Activated CD4-positive, alpha-beta T cell treated with anti-CD3 and anti-CD28 coated beads, Interleukin-2, amount 50 U/mL, for 4 hours (primary cell): ENCODE measurements at places on chromosomes 2 and 18.

DNA sequence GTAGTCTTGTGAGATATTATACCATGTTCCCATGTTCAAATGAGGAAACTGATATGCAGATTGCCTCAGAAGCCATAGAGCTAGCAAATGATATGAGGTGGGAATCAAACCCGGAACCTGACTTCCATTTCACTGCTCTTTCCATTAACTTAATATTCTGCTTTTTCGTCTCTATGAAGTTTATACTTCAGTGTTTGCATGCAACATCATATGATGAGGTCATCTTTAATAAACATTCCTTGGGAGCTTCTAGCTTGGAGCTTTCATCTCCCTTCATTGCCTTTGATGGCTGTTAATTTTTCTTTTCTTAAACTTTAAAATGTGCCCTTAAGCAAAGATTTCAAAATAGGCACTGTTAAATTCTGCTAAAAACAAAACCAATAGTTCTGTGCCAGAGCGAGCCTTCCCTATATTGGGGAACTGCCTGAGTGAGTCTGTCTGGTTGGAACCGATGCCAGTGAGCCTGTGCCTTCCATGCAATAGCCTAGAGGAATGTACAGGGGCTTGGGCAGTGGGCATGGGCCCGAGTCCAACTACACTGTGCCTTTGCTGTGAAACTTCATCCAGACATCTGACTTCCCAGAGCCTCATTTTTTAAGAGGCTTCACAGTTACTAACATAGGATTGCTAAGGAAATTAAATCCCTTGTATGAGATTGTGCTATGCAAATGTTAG is 91.1 kb upstream of the TMEM200C start:
- no peak for DNase-seq

- no peak for DNase-seq
Measured at GRCh38 chr2:21772624-21773023, 648.9 kb downstream of the TDRD15 start.

GRCh38 chr2:11932962-11933361 is 186.5 kb downstream of the LPIN1 start:
- no peak for DNase-seq

GRCh38 chr18:62324917-62325805 is at the start of gene TNFRSF11A:
Gene TNFRSF11A, plus strand, starts transcription at chr18:62325310. Its CDS starts 43 bp downstream, at chr18:62325353.
- DNase-seq: peak; percentile 44

DNA sequence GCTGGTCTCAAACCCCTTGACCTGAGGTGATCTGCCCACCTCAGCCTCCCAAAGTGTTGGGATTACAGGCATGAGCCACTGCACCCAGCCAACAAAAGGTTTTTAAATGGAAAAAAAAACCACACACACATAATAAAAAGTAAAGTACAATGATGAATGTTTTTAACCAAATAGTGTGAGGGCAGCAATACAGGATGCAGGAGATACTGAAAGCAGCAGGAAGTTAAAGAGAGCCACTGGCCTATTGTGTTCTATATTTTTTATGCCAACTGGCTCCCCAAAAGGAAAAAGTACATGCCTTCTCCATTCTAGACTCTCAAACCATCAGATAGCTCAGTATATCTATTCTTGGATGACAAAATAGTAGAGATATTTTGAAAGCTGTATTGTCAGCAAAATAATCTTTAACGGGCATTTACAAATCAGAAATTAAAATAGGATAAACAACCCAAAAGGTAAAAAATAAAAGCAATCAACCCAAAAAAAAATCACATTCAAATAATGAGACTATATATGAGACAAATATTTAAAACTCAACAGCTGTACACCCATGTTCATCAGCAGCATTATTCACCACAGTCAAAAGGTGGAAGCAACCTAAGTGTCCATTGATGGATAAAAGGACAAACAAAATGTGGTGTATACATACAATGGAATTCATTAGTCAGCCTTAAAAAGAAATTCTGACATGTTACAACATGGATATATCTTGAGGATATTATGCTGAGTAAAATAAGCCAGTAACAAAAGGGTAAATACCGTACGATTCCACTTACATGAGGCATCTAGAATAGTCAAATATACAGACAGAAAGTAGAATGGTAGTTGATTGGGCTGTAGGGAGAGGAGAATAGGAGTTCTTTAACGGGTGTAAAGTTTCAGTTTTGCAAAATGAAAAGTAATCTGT is 26.2 kb downstream of the GPATCH11 start:
- DNase-seq: no peak

GRCh38 chr2:204049635-204050034 is 113.1 kb downstream of the ICOS start:
- DNase-seq: no peak

- DNase-seq: no peak
Measured at GRCh38 chr2:182359990-182360662, 66.7 kb downstream of the PDE1A start.

- DNase-seq: no peak
Measured at GRCh38 chr18:44852818-44853217, 172.1 kb downstream of the SETBP1 start.

GRCh38 chr2:191061381-191061980 is 47.5 kb upstream of the STAT1 start:
- DNase-seq: no peak

DNA sequence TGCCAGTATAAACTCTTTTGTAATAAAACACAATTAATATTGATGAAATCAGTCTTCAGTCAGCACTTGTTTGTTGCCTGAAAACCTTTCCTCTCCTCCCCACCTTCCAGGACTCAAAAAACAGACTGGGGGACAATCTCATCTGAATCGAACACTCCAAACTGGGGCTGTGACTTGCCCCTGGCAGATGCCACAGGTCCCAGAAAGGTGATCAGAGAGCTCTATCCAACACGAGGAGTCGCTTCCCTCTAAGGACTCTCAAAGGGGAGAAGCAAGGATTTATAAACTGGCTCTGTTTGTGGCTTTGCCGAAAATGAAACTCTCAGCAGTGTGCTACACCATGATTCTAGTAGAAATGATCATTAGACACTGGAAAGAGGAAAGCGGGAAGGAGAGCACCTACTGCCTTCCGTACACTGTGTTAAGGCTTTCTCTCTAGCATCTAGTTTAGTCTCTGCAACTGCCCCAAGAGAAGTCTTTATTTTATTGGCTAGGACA is 199.2 kb downstream of the TGIF1 start:
- no peak for DNase-seq

GRCh38 chr2:140747665-140748064 is 1383.2 kb downstream of the LRP1B start:
- DNase-seq: no peak

DNA sequence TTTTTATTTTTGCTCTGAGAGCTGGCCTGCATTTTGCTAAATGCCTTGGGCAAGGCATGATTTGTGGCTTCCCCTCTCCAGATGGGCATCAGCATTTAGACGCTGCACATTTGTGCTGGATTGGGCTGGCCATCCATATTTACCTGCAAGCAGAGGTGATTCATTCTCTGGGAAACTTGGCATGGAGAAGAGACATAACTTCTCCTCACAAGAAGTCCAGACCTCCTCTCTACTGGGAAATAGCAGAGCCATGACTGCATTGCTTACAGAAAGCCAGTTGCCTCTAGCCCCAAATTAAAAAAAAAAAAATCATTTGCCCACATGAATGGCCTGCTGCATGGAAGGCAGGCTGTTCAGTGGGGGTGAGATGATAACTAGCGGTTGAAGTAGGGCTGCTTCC is 120.1 kb downstream of the ACTR3 start:
- no peak for DNase-seq

DNA sequence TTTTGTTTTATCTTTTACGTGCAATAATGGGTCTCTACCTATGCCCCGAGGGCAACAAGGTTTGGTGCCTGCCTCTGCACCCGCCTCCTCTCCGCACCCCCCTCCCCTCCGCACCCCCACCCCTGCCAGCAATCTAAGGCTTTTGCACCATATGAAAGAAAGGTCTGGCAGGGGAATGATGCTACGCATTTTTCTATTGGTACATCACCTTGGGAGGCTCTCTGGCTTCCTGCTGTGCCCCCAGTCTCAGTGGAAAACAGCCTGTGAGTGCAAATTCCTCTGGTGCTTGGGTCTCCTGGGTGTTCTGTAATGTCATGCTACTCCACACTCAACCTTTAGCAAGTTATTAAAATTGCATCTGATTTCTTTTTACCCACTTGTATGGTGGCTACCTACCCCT is 161.3 kb upstream of the SMAD7 start:
- no peak for DNase-seq

DNA sequence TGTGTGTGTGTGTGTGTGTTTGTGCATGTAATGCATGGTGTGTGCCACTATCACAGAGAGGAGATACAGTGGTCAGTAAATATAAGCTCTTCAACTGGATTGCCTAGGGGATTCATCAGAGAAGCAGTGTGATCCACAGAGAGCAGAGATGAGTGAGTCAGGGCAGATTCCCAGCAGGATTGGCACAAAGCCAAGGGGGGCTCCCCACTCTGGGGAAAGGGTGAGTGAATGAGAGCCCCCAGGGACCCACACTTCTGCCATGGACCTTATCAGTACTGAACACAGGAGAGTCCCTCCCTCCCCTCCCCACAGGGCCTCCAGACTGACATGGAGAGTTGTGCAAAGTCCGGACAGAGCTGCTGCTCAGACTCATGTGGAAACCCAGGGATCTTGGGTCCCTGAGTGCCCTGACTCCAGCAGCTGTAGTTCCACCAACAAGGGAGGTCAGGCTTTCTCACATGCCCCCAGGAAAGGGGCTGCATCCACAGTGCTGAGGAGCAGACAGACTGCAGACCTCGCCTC is 748.8 kb downstream of the NR4A2 start:
- no peak for DNase-seq

- no peak for DNase-seq
Measured at GRCh38 chr2:110864731-110865130, 132.4 kb downstream of the ACOXL start.

GRCh38 chr18:76432970-76433767 is 61.9 kb downstream of the ZNF516 start:
- no peak for DNase-seq

- no peak for DNase-seq
Measured at GRCh38 chr2:96879545-96880040, 9.7 kb upstream of the SEMA4C start.

DNA sequence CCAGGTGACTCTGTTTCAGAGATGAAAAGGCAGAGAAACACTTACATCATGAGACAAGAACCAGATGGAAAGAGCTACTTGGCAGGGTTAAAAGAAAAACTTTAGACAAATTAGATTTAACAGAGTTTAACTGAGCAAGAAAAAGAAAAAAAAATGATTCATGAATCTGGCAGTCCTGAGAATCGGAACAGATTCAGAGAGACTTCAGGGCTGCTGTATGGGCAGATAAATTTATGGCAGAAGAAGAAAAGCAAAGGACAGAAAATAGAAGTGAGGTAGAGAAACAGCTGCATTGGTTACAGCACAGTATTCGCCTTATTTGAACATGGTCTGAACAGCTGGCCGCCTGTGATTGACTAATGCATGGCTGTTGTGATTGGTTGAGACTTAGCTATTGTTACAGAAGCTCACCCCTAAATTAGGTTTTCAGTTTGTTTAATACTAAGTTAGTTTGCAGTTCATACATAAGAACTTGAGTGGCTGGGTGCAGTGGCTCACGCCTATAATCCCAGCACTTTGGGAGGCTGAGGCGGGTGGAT is 43.0 kb upstream of the RHOB start:
- no peak for DNase-seq

GRCh38 chr2:204108330-204108751 is 171.8 kb downstream of the ICOS start:
- DNase-seq: peak; percentile 32

DNA sequence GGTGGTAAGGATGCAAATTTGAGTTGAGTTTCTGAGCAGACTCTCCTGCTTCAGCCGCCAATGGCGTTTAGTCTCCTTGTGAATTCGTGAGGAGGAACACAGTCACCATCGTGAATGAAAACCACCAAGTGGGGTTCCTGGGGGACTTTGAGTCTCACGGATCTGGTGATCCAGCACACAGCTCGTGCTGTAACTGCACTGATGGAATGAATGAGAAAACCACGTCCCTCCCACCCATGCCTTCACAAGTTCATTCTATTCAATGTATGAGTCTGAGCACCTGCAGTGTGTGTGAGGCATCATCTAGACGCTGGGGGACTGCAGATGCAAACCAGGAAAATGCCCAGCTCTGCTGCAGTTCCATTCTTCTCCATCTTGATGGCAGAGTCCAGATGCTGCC is 127.9 kb downstream of the PIEZO2 start:
- no peak for DNase-seq

- DNase-seq: no peak
Measured at GRCh38 chr18:13378150-13378549, 159.6 kb downstream of the LDLRAD4 start.

DNA sequence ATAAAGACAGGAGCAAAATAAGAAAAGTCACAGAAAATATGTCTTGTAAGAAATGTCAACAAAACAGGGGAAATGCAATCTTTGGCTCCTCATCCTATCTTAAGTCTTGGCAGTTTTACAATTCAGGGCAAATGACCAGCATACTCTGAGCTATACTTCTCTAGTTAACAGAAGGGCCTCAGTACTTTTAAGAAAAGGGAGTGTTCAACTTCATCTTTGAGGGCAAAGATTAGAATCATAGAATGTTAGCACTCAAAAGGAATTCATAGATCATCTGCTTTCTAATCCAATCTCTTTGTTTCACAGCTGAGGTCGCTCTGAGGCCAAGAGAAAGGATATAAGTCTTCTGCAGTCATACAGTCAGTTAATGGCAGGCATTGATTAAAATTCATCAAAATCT is 174.0 kb upstream of the NT5C1B start:
- DNase-seq: no peak

GRCh38 chr2:165645930-165646831 is 147.9 kb downstream of the GALNT3 start:
- DNase-seq: no peak

- DNase-seq: no peak
Measured at GRCh38 chr2:50018292-50018691, 864.0 kb upstream of the FSHR start.

- no peak for DNase-seq
Measured at GRCh38 chr2:180520921-180521581, 459.4 kb upstream of the UBE2E3 start.

GRCh38 chr2:96529376-96530143 is 7.0 kb upstream of the ARID5A start:
- no peak for DNase-seq

GRCh38 chr2:74328573-74328972 is 14.6 kb downstream of the SLC4A5 start:
- DNase-seq: no peak

DNA sequence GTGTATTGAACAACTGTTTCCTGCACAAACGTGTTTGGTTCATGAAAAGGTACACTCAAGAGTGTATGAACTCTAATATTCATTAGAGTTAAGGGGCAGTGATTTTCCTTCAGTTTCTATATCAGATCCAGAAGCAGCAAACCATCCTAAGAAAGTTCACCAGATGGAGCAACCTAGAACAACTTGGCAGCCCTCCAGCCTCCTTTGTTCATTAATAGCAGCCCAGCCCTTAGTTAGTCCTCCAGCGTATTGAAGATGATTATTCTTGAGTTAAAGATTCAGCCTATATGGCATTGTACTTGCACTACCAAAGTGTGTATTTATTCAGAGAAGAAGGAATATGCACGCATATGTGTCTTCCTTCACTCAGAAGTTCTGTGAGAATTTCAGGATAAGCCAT is 365.5 kb downstream of the SETBP1 start:
- no peak for DNase-seq

- DNase-seq: no peak
Measured at GRCh38 chr2:33313039-33313438, 163.4 kb upstream of the RASGRP3 start.
